Upper lobe of left lung (tissue), 6 donors: ENCODE measurements at places on chromosomes 7 and 10. TPM values are rescaled to one million over a fixed set of nuclear protein-coding genes. Genes with fewer than 3 reads are reported as not detected.

DNA sequence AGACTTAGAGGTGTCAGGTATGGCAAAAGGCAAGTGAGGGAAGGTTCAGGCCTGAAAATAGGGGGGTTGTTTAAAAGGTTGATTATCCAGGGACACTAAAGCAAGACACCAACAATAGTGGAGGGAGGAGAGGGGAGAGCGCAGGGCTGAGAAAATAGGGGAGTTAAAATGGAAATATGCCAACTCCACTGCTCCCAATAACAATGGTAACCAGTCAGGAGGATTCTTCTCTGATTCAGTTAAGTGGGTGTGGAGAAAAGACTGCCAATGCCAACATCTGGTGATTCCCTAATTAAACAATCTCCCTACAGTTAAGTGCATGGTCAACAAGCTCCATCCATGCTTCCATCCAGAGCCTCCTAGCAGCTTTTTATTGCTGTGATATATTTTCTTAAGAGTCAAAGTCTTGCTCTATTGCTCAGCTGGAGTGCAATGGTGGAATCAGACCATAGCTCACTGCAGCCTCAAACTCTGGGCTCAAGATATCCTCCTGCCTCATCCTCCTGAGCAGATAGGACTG, 183.3 kb downstream of the JAZF1 start:
- DNase-seq, result no peak

DNA sequence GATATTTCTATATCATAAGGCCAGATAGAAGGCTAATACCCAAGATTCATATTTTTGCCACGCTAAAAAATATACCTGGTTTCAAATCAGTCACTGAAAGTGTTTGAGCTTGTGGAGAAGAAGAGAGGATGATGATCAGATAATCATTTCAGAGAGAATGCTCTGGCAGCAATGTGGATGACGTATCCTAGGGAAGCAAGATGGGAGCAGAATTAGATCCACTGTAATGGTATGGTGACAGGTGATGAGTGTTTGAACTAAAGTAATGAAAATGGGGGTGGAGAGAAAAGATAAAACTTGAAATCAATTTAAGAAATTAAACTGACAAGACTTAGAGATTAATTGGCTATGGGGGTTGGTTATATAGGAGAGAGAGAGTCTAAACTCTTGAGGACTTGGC, 42.7 kb upstream of the TMEM196 start:
- no peak for DNase-seq

Gene SLC26A5
- total RNA-seq, result 1.3 TPM

- DNase-seq, result no peak
These were observed 7.3 kb downstream of the TBRG4 start for GRCh38 chr7:45103958-45104843.

Gene GOLGA7B
- total RNA-seq, result 1.1 TPM

Gene CRYGN
- total RNA-seq, result 0.61 TPM

GRCh38 chr10:94405406-94405805, 3.1 kb downstream of the TBC1D12 start:
- no peak for DNase-seq

Gene AKR1C4
- total RNA-seq, result not detected

DNA sequence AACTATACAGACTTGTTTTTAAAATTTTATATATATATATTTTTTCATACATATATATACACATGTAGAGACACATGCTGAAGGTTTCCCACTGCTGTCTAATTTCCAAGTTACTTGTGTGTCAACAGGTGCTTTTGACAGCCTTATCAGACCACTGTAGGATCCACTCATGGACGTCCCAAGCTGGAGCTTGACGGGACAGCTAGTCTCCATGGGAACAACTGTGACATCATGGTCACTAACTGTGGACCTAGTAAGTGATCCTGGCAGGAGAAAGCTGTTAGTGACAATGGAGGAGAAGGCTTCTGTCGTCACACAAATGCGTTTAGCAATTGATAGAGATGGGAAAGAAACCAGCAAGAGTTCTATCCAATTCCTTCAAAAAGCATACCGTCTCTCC, 60.2 kb upstream of the DDC start:
- no peak for DNase-seq

Gene CLCN1
- total RNA-seq, result not detected

GRCh38 chr7:111852081-111852480, 289.8 kb upstream of the IMMP2L start:
- DNase-seq, result no peak

Gene SRRM3
- 0.30 TPM for total RNA-seq

Gene ARPC1B
- total RNA-seq, result 235 TPM

Gene C10orf95
- total RNA-seq, result 11.3 TPM

Gene UPK3BL2
- total RNA-seq, result 24.7 TPM

DNA sequence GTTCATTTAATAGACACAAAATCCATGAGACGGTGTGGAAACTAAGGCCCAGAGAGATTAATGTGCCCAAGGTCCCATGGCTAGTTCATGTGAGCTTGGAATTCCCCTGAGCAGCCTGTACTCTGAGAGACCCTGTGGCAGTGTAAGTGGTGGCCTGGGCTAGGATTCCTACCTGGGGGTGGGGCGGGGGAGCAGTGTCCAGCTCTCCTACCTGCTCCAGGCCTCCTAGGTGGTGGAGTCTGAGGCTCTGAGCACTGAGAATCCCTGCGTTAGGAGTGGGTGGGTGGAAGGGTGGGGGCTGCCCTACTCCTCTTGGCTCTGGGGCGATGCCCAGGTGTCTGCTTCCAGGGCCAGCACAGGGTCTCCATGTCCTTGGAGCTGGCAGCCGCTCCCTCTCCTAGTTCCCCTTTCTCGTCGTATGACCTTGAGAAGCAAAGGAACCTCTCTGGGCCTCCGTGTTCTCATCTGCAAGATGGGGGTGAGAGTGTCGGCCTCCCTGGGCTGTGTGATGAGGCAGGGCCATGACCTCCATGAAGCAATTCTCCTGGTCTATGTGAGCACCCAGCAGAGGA, 2.5 kb downstream of the SNCG start:
- peak; percentile 15 for DNase-seq

DNA sequence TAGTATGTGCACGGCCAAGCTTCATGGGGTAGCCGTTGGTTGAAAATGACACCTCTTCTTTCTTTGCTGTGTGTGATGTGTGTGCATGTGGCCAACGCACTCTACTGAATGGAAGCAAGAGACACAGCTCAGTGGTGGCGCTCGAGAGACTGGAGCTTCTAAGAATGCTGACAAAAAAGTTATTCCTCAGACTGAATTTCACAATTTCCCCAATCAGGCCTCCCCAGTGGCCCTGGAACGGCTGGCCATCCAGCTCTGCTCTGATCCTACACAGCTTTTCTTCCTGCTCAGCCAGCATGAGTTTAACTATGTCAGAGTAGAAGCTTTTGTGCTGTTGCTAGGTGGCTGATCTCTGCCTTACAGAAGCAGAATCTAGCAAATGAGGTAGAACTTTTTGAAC, 186.7 kb upstream of the PLXDC2 start:
- DNase-seq, result no peak

- DNase-seq, result peak; percentile 29
These were observed 85.4 kb downstream of the CFTR start for GRCh38 chr7:117565226-117565625.

- peak; percentile 54 for DNase-seq
These were observed 133.4 kb downstream of the PRKAG2 start for GRCh38 chr7:151743481-151743983.

Gene POLR1F
- 2.7 TPM for total RNA-seq

Gene RADIL
- 10.5 TPM for total RNA-seq

DNA sequence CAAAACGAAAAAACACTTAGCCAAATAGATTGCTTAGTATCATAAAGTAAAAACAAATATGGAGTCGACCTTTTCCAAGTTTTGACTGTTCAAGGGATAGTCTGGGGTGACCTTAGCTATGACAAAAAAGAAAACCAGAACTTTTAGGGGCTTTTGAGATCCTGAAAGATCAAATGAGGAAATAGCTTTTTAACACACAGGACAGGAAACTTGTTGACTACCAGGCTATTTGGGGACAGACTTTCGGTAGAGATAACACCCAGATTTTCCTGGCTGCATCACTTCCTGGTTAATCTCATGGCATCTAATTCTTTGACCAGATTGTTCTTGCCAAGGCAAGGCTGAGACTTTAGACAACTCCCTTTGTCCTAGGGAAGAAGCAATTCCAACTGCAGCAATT, 34.5 kb upstream of the EGR2 start:
- no peak for DNase-seq

Gene STAG3
- 3.7 TPM for total RNA-seq

DNA sequence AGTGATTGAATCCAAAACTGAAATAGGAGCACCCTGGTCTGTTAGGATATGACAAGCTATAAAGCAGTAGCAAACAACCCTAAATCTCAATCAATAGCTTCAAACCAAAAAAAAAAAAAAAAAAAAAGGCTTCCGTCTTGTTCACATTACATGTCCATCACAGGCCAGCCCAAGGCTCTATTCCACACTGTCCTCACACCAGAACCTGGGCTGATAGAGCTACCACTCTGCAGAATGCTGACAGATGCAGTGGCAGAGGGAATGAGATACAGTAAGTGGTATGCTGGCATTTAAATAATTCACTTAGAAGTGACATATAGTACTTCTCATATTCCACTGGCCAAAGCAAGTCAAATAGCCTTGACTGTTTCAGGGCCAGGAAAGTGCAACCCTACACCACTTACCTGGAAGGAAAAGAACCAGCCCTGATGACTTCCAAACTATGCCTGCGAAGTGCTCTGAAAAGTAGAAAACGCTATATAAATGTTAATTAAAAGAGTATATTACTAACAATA, 5.8 kb downstream of the CDCA7L start:
- DNase-seq, result no peak

DNA sequence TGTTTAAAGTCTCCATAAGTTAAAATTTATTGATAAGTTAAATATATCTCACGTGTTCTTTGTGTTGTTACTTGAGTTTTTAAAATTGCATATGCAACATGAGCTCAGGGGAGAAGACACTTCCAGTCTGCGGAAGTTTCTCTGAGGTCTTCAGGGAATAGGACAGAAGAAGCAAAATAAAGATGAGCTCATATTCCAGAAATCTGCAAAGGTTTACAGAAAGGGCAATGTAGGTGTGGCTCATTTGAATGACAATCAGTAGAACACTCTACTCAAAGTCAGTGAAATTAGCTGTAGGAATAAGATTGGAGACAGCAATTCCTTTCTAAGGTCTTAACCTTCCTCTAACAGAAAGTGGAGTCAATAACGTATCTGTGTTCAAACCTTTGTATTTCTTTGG, 53.7 kb downstream of the CACNA2D1 start:
- no peak for DNase-seq

DNA sequence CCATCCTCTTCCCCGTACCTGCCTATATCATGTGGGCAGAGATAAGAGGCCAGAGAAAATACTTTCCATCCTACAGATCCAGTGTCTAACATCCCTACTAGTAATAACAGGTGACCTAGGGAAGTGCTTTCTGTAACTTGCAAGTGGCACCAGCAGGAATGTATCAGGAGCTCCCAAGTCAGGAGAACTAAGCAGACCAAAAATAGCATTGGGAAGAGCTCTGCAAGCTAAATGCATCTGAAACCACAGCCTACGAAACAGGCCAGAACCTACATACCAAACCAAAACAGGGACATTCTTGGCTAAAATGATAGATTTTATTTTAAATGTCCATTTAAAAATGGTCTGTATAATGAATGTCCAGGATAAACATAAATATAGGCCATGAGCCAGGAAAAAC, 680.8 kb downstream of the PHTF2 start:
- no peak for DNase-seq

GRCh38 chr10:117166418-117167345, 28.6 kb upstream of the VAX1 start:
- DNase-seq, result no peak

Gene GPR22
- total RNA-seq, result not detected

Gene ATG9B
- 0.77 TPM for total RNA-seq

- peak; percentile 52 for DNase-seq
These were observed 18.8 kb downstream of the ZC3HAV1L start for GRCh38 chr7:139016931-139017511.

GRCh38 chr10:5293691-5294550, 70.8 kb upstream of the UCN3 start:
- DNase-seq, result peak; percentile 79

GRCh38 chr7:74141705-74142104, 32.5 kb upstream of the EIF4H start:
- DNase-seq, result no peak

DNA sequence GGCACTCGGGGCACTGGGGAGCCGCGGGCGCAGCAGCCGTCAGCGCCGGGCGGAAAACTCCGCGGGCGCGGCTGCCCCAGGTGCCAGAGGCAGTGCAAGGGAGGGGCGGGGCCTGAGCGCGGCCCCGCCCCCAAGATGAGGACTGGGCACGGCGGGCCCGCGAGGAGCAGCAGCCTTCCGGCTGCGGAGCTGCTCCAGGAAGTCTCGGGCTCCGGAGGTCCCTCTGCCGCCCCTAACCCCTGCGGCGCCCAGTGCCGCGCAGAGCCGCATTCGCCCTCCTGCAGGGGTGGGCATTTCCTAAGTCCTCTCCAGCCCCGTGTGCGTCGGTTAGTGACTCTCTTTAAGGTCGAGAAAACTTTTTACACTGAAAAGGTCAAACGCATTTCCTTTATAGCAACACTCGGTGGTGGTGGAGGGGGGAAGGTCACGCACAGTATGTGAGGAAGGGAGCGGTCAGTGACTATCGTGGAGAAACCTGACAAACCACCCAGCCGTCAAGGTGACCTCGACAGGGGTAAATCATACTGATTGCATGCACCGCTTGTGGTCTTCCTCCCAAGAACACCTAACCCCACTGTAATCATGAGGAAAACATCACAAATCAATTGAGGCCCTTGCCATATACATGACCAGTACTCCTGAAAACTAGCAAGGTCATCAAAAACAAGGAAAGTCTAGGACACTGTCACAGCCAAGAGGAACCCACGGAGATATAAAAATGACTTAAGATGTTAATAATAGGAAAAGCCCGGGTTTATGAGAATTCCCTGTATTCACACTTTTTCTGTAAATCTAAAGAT, at the start of gene ANXA11:
Gene ANXA11, minus strand, starts transcription at position 61 of the 800 bp plus-strand sequence. CDS start 32,676 bp downstream, outside the sequence.
- peak; percentile 92 for DNase-seq

DNA sequence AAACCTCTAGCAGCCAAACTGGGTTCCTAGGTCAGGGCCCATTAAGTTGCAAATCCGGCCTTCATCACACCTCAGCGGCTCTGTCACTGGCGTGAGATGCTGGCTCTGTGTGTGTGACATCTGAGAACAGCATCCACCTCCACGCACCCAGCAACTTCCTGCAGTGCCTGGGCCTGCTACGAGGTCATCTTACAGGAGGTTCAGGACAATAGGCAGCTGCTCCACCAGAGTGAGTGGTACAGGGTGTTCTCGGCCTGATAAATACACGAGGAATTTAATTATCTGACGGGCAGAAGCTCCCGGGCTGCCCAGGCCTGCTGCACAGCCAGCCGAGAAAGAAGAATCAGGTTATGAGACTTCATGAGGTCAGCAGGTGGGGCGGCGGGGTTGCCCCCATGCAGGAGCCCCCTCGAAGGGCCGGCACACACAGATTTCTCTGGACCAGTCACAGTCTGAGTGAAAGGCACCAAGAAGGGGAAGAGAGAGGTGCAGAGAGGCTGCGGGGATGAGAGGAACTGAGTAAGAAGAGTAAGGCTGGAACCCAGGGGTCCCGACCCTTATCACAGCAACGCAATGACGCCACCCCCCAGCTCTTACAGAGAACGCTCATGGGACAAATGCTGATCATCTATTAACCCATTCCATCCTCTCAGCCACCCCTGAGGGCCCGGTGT, 49.3 kb downstream of the CALML3 start:
- no peak for DNase-seq
